Stimulated activated CD8-positive, alpha-beta memory T cell treated with anti-CD3 and anti-CD28 coated beads, Interleukin-4, amount 100 ng/mL, for 4 hours (primary cell): ENCODE measurements at places on chromosomes 5 and 9.

- no peak for DNase-seq
Measured at GRCh38 chr9:91945277-91946085, 4.5 kb downstream of the ROR2 start.

DNA sequence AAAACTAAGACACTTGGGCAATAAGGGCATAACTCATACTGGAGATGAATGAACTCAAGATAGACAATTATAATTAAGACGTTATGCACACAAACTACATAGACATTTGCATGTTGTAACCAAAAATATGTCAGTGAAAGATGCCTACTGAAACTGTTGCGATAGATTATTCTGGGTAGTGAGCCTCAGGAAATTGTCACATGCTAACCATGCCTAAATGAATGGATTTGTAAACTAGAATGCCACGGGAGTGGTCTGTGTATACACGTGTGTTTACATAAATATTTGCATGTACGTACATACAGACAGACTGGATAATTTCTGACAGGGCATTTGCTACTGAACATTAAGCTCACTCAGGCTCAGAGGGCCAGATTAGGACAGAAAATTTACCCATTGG lies 1.2 kb downstream of the NIPSNAP3B start:
- no peak for DNase-seq

DNA sequence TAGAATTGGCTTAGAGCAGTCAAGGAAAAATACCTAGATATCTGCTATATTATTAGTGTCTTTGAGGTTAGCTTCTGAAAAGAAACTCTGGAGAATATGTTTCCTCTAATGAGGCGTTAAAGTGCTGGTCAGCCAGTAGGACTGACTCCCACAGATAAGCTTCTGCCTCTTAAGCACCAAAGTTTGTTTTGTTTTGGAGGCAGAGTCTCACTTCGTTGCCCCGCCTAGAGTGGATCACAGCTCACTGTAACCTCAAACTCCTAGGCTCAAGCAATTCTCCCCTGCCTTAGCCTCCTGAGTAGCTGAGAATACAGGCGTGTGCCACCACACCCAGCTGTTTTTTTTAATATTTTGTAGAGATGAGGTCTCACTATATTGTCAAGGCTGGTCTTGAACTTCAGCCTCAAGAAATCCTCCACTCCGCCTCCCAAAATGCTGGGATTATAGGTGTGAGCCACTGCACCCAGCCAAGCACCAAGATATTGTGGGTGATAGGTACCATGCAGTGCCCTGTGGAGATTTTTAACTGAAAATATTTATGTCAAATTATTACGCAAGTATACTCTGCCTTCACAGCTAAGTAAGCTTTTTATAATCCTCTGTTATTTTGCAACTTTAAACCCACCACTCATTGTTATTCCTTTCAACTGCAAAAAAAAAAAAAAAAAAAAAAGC lies 24.7 kb upstream of the TMEM171 start:
- DNase-seq = no peak

DNA sequence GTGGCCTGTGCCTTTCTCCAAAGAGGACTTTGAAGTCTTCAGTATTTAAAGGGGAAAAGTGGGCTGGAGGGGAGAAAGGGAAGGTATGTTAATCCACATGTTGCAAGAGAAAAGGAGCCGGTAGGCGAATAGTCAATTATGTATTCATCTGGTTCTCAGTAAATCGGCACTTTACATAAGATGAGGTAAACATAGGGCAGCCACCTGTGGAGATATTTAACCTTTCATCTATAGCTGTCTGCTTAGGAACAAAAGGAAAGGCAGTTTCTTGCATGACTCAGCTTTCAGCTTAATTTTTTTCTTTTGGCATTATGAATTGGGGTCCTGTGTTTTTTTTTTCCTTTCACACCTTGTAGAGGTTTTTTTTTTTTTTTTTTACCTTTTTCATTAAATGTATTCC lies 42.2 kb downstream of the FGD3 start:
- DNase-seq = no peak

DNA sequence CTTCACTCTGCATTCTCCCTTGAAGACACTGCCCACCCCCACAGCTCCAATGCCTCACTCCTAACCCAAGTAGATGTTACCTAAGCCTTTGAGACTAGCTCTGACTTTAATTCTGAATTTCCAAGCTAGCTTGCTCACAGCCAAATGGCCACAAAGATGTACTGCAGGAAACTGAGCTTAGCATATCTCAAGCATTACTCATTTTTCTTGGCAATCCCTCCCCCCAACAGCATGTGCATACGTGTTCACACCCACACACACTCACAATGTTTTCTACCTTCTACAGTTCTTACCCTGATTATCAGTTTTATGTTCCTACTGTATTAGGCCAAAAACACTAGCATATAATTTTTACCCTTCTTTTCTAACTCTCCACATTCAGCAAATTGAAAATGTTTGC lies 13.7 kb upstream of the GRIA1 start:
- no peak for DNase-seq

GRCh38 chr5:97408331-97408730 lies 225.3 kb upstream of the RIOK2 start:
- no peak for DNase-seq

DNA sequence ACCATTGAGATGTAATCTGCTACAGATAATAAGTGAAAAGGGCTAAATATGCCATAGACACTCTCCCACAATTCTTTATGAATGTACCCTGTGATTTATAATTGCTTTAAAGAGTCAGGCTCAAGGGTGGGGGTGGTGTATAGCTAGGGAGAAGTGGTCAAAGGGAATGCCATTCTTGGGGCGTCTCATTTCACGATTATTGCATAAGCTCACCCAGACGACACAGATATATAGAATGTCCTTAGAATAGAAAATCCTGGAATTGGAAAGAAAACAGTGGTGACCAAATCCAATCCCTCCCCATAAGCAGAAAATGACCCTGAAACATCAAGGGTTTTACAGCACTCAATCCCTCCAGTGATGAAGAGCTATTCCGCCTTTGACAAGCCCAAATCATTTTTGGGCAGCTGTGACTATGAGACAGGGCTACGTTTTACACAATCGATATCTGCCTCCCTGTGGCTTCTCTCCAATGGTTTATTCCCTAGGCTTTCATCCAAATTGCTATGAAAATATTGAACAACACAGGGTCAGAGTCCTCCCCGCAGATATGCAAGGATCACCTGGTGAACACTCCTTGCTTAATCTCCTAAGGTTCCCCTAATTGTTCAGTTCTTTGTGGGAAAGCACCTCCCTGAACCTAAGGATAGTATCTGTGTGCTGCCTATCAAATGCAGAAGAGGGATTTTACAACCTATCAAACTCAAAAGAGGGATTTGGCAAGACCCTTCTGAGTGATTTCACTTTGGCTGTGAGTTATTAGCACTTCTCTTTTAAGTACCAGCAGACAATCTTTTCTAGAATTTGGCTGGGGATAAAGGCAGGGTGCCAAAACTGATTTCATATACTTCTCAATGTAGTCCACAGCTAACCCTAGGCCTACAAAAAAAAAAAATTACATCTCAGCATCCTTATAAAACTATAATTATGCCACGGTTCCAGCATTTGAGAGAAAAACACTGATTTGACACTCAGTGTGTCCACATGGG lies 144.9 kb upstream of the CDH6 start:
- DNase-seq = no peak

GRCh38 chr9:135974220-135974573 lies 13.0 kb upstream of the UBAC1 start:
- no peak for DNase-seq

DNA sequence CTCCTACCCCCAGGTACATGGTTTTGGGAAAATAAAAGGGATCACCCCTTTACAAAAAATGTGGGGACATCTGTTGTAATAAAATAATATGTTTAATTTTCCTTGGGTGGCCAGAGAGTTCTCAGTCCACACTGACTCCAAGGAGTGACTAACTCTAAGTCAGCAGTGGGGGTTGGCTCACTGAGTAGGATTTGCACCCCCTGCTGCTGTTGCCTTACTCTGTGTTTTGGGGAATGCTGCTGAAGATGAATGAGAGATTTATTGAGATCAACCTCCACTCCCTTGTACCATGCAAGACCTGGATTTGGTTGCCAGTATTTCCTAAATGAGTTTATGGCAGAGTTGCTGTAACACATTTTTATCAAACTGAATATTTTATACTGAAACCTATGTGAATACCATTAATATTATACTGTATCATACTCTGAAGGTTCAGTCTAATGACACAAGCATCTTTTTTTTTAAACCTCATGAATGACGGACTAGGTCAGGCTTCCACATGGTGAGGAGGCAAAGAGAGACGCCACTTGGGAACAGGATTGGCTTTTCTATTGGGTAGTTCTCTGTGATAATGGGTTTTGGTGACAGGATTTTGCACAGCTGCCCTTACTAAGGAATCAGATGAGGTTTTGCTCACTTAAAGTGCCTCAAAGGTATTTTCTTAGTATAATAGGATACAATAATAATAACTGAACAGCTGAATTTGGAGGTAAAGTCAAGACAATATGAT lies 121.3 kb upstream of the OSMR start:
- no peak for DNase-seq

DNA sequence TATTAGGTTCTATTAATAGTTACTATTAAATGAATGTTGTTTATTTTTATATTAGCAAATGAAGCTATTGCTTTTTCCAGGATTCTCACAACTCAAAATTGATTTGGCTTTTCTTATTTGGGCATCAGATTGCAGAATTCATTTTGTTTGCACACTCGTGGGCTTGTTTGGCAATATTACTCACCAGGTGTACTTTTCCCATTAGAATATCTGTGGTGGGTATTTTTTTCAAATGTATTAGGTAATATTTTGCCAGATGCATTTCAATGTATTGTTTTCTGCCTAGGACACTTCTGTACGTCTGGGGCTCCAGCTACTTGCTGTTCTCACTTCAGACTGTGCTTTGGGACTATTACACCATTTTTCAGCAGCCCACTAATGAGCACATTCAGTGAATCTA lies 108.0 kb upstream of the GHR start:
- DNase-seq = no peak

DNA sequence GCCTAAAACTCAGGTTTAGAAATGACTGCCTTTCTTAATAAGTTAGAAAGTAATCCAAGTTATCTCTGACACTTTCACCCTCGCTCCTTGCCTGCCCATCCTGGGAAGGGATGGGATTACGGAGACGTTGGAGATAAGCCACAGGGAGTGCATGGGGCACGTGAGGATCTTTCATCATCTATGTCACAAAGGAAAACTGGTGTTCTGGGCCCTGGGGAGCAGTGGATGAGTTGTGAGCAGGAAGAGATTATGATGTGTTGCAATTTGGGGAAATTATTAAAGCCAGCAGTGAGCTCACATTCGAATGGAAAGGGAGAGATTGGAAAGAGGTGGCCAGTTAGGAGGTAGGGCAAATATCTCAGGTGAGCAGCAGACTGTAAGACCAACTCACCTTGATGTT lies 12.8 kb downstream of the AFAP1L1 start:
- no peak for DNase-seq

DNA sequence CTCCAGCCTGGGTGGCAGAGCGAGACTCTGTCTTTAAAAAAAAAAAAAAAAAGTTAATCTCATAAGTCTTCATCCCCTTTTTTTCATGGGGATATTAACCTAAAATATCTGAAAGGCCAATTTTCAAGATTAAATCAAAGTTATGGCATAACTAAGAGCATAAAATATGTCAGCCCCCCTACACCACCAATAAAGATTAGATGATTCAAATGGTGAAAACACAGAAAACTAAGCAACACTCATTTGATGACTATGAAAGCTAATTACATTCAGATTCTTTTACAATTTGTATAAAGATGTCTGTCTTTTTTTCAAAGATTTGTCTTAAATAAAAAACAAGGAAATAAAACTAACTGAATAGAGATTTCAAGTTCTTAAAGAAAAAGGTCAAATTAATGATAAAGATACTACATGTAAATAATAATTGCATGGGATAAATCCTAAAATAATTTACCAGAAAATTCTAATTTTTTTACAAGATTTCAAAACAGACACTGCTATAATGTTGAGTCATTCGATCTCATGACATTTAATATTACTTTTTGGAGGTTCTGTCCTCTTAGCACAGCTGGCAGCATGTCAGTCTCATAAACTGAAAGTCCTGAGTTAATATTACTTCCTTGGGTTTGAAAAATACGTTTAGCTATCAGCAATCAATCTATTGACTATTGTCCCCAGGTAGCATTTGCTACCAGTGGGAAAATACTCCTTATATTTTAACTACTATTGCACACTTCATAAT lies 112.9 kb downstream of the KIAA0825 start:
- DNase-seq = no peak

DNA sequence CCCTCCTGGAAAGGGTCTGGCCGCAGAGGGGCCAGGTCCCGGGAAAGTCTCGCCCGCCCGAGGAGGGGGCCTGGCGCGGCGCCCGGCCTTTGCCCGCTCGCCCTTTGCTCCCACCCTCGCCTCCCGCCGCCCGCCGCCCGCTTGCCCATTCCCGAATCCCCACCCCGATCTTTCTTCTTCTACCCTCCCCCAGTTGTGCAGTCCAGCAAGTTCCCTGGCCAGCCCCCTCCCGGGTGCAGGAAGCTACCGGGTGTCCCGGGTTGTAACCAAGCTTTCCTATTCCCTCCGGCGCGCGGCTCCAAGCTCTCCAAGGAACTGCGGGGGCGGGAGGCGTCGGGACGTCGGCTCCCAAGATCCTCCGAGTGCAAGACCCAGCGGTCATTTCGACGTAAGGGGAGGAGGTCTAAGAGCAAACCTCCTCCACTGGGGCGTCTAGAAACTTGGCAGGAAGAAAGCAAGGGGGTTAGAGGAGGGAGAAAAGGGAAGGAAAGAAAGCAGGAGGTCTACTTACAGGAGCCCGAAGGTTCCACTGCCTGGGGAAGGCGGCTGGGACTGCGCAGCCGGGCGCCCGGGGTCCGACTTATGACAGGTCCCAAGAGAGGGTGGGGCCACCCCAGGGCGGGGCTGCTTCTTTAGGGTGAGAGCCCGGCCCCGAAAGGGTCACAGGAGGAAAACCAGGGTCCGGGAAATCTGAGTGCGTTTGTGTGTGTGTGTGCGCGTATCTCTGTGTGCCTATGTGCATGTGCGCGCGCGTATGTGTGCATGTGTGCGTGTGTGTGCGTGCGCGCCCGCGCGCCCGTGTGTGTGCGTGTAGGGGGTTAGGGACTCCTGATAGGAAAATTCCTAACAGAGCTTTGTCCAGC lies at the start of gene PTGR1:
TSS of gene PTGR1 (minus strand) at position 556 of the 863 bp plus-strand sequence. CDS start 2,225 bp downstream, outside the sequence.
- DNase-seq = no peak

GRCh38 chr5:171908638-171909037 lies 97.8 kb downstream of the FBXW11 start:
- no peak for DNase-seq

- no peak for DNase-seq
Measured at GRCh38 chr5:91174396-91174795, 208.7 kb downstream of the ARRDC3 start.

- no peak for DNase-seq
Measured at GRCh38 chr5:139806726-139807646, 11.4 kb downstream of the PSD2 start.

- no peak for DNase-seq
Measured at GRCh38 chr5:187617-188451, 3.5 kb upstream of the LRRC14B start.

- DNase-seq = no peak
Measured at GRCh38 chr9:10134266-10134665, 478.5 kb downstream of the PTPRD start.

- DNase-seq = no peak
Measured at GRCh38 chr5:50564079-50564478, 102.4 kb upstream of the PARP8 start.
